ENCODE measurements at places on chromosomes 11 and 22.

- no peak for DNase-seq
Measured at GRCh38 chr11:63889344-63889743, 27.6 kb downstream of the RCOR2 start.

DNA sequence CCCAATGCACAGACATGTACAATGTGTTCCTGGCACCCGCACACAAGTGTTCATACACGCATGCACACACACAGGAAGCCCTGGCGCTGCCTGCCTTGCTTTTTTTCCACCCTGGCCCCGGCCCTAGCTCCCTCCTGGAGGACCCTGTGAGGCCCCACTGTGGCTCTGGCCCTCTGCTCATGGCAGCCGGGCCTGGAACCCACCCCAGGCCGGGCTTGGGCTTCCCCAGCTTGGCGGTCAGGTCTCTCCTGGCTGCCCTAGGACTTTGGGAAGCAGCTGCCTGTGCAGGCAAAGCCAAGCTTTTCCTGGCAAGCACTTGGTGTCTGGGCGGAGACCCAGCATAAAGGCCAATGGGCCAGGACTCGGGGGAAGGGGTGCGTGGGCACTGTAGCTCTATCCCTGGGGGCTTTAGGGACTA lies 30.5 kb downstream of the CD82 start:
- DNase-seq: no peak

- no peak for DNase-seq
Measured at GRCh38 chr11:121755191-121755590, 302.4 kb upstream of the SORL1-AS1 start.

DNA sequence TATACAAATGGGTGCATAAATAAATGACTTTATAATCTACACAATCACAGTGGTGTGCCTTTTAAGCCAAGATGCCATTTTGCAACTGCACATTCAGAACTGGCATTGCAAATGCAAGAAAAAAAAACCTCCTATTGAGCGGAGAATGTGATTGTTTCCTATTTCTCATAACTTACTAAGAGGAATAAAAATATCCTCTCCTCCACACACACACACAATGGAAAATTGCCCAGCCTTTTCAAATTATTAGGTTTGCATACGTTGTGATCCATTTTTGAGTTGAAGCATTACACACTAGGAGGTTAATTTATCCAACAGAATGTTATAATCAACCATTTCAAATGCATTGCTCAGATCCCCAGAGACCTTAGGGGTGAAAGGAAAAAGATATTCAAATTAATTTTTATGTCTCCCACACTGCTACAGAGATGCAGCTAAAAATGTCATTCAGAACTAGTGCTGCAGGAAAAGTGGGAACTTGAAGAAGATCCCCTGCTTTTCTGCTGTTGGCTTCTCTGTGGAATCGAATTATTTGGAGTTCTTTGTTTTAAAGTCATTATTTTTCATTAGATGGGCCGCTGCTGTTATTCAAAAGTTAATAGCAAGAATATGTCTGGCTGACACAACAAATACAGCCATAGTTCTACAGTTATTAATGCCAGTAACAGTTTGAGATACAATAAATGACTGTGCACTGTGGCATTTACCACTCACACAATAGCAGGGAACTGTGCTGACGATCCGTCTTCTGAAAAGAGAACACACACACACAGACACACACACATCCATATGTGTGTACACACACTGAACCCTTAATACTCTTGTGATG lies 299.9 kb upstream of the ANO5 start:
- DNase-seq: no peak

DNA sequence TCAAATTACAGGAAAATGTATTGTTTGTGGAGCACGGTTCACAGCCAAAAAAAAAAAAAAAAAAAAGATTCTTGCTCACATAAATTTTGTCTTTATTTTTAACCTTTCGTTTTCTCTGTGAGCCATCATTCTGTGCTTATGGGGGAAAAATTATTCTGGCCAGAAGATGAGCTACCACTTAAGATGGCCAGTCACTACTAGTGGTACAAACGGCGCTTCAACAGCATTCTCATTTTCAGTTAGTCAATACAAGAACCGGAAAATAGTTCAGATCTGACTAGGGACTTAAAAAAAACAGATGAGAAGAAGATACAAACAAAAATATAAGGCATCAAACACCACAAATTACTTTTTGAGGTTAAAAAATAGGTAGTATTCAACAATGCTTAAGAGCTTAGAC lies 158.6 kb upstream of the CNTN5 start:
- no peak for DNase-seq

- DNase-seq: no peak
Measured at GRCh38 chr22:43205748-43206508, 19.0 kb upstream of the TTLL12 start.

DNA sequence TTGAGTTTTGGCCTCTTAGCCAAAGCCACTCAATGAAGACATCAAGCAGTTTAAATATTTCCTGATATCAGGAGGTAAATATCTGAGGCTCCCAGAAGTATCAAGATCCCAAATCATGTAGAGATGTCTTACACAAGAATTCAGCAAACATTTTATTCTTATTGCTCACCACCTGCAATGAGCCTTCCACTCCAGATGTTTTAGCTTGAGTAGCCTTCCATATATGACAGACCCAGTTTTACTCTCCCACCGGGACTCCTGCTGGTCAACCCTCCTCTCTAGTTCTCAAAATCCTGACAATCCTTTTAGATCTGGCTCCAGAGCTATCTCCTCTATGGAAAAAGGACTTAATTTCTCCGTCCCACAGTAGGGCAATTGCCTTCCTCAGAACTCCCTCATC lies 404.4 kb downstream of the KCNA4 start:
- no peak for DNase-seq

DNA sequence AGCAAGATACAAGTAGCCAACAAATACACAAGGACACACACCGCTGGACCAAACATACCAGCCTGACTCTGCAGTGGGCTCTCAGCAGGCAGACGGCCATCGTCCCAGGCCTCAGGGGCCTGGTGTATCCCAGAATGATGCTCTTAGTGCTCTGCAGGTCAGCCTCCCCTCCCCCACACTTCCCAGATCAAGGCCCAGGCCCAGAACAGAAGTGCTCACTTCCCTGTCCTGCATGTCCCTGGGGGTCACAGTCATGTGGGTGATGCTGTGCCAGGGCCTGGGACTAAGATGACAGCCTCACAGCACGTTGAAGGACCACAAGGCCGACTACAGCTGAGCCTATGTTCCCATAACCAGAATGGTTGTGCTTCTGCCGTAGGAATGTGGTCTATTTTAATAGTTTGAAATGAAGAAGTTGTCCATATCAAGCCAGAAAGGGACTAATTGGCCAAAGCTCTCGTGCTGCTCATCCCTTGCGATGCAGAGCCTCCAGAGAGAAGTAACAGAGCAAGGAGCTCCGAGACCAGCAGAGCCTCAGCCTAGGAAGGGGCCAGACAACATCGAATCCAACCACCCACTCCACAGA lies 48.6 kb downstream of the GAB4 start:
- no peak for DNase-seq

- no peak for DNase-seq
Measured at GRCh38 chr22:44220727-44221680, 40.3 kb downstream of the PARVG start.

DNA sequence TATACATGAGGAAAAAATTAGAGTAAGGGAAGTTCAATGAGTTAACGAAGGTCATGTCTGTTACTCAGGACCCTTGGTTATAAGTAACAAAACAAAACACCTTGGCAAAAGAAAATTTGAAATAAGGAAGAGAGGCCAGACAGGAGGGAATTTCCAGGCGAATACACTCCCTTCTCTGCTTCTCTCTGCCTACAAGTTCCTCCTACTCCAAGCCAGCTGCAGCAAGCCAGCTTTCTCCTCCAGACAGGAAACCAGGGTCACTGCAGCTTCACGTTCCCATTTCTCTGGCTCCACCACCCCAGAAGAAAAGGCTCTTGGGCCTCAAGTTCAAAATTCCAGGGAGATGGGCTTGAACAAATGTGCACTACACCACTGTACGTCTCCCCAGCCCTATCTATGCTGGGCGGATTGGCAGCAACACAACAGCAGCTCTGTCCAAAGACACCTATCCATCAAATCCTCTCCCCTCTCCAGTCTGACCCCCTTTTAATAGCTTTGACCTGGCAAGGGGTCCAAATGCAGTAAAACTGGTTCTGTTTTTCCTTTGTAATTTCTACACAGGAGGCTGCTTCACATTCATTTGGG lies 27.7 kb downstream of the SMCO4 start:
- DNase-seq: peak; percentile 45

- no peak for DNase-seq
Measured at GRCh38 chr11:116553482-116553881, 219.3 kb downstream of the BUD13 start.

DNA sequence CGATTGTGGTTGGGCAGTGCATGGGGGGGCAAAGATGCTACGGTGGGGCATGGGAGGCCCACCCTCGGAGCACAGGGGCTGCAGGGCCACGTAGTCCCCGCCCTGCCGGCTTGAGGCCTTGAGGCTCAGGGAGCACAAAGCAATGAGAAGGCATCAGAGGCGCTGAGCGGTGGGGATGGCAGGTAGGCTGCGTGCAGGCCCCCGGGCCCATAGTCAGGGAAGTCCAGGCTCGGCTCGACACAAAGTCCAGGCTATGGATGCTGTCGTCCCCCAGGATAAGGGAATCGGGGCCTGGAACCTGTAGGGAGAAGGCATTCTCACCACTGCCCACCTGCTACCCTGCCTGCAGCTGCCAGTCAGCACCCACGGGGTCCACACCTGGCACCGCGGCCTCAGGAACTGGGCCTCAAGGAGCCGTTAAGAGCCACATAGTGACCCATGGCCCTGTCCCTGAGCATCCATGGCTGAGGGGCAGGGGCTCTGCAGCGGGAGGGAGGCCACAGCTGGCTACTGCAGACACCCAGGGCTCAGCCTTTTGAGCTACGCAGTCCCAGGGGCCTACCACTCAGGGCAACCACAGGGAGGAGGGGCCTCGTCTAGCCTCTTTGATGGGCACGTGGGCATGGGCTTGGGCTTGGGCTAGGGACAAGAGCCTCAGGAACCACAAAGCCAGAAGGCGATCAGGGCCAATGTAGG lies 179.7 kb downstream of the IGLL1 start:
- no peak for DNase-seq

DNA sequence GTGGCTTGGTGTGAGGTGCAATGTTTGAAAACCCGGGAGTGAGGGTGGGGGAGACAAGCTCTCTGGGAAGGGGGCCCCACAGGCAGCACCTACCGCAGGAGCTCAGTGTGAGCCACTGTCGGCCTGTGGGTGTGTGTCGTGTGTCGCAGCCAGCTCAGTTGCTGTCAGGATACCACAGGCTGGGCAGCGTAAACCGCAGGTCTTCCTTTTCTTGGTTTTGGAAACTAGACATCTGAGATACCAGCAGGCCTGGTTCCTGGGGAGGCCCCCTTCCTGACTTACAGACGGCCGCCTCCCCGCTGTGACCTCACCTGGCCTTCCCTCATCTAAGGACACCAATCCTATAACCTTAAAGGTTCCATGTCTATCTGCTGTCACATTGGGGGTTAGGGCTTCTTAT lies 19.4 kb downstream of the IRF7 start:
- no peak for DNase-seq

DNA sequence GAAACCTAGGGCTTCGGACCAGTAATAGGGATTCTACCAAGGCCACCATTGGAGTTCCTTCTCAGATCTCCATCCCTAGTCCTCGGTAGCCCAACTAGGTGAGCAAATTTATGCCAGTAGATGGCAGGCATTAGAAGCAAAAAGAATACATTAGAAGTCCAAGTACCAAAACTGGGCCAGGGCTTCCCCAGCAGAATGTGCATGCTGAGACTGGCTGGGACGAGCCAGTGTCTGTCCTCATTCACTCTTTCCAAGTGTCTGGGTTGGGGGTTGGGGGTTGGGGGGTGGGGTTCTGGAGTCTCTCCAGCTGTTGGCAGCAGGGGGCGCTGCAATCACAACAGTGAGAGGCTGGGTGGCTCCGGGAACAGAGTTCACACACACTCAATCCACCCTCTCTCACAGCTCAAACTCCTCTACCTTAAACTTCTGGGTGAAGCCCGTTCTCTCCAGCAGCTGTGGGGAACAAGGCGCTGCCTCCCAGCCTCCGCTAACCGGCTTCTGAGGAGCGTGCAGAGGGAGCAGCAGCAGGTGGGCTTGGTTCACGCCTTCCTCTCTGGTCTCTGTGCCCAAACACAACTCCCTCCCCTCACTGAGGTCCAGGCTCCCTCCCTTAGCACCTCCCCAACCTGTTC lies 57.5 kb downstream of the BTG4 start:
- peak; percentile 78 for DNase-seq

- DNase-seq: no peak
Measured at GRCh38 chr22:38411016-38411415, 44.0 kb downstream of the KCNJ4 start.

DNA sequence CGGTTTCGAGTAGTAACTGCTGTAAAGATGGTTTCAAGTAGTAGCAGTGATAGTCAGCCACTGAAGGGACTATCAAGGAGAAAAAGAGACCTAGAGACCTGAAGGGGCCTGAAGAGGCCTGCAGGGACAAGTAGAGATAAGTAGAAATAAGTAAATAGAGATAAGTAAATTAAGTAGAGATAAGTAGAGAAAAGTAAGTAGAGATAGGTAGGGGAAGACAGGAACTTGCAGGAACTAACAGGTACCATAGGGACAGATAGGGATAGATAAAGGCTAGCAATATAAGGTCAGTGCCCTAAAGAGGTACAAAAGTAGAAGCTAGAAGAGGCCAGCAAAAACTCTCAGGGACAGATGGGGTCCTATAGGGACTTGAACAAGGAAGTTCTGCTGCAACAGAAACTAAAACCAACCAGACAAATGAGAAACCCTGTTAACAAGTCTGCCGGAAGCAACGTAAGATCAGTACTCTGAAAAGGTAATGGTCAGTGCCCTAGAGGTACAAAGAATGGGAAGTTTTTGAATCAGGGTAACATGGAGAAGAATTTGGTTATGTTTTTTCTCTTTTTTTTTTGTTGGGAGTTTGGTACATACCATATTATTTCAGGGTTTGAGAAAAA lies 9.6 kb upstream of the SC5D start:
- no peak for DNase-seq
